Kidney glomerular epithelial cell (primary cell): ENCODE measurements at places on chromosomes 2 and 18.

GRCh38 chr2:76546207-76546606, 835.5 kb upstream of the GCFC2 start:
- DNase-seq, result no peak

- DNase-seq, result no peak
These were observed 74.2 kb upstream of the FHL2 start for GRCh38 chr2:105473011-105473410.

GRCh38 chr2:239864247-239865058, 160.7 kb downstream of the NDUFA10 start:
- no peak for DNase-seq

GRCh38 chr2:240292035-240292574, 143.4 kb upstream of the GPC1 start:
- no peak for DNase-seq

- peak; percentile 91 for DNase-seq
These were observed 1604.2 kb downstream of the LRP1B start for GRCh38 chr2:140526575-140526974.

DNA sequence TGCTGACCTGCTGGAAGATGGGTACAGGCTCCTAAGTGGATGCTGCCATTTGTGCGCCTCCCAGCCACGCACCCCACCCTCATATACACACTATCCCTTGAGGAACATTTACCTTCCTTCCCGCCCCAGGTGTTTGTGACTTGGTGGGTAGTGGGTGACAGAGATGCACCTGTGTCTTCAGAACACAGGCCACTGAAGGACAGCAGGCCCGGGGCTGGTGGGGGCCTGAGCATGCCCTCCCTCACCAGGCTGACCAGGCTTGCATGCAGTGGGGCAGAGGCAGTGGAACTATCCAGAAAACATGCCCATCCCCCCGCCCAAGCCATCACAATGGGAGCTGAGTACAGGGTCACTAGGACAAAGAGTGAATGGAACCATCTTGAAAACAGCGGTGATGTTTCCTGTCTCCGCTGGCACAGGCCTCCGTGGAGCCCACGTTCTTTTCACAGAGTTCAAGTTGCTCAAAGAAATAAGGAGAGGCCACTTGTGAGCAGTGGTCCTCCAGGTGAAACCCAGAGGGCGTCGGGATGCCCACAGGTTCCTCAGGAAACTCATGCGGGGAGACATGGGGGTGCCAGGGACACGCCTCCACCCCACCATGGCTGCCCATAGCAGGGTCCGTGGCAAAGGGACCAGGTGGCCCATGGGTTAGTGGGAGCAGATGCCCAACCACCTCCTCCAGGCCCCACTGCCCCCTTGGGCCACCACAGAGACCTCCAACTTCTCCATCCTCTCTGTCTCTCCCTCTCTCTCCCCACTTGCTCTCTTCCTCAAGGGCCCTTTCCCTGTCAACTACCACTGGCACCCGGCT, 90.9 kb downstream of the MALT1 start:
- DNase-seq, result no peak

GRCh38 chr2:96117701-96118588, 1.6 kb upstream of the ADRA2B start:
- DNase-seq, result no peak

GRCh38 chr2:10911291-10912075, at the start of gene KCNF1:
KCNF1 (plus strand) TSS chr2:10911934; CDS start chr2:10912427, 493 bp downstream.
- DNase-seq, result peak; percentile 25
